Sciatic nerve (tissue), 2 donors: ENCODE measurements at places on chromosomes 6 and 20. TPM values are rescaled to one million over a fixed set of nuclear protein-coding genes. Genes with fewer than 3 reads are reported as not detected.
A peak's percentile ranks its signal among the peaks of the same experiment; 100 is the strongest.

The EMILIN3 gene
- 9.9 TPM for total RNA-seq

GRCh38 chr6:149855040-149855654, 9.0 kb downstream of the LRP11 start:
- DNase-seq = no peak

GRCh38 chr6:134177753-134178160, 125.3 kb upstream of the SLC2A12 start:
- DNase-seq = no peak

- no peak for DNase-seq
Observed at GRCh38 chr6:38032797-38033196, 213.3 kb downstream of the ZFAND3 start.

DNA sequence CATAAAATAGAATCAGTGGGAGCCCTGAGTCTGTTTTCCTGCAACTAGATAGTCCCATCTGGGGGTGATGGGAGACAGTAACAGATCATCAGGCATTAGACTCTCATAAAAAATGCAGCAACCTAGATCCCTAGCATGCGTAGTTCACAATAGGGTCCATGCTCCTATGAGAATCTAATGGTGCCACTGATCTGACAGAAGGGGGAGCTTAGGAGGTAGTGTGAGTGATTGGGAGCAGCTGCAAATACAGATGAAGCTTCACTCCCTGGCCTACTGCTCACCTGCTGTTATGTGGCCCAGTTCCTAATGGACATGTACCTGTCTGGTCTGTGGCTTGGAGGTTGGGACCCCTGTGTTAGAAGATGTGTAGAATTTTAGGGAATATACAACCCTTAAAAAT, 904.5 kb upstream of the EPHA7 start:
- no peak for DNase-seq

DNA sequence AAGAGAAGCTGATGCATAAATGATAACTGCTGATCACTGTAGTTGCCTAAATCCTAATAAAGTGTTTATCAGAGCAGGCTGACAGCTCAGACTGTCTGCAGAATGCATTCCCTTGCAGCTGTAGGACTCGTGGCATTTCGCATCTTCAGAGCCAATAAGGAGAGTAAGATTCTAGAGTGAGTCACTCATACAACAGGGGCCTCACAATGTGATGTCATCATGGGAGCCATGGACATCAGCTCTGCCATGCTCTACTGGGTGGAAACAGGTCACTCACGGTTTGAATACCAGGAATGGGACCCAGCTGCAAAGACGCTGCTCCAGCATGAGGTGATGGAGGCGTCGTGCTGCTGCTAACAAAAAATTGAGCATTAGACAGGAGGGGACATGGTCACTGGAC, 7.4 kb downstream of the FAM209B start:
- no peak for DNase-seq

The GCNT2 gene
- 2.6 TPM for total RNA-seq

GRCh38 chr6:85945459-85946185, 302.9 kb upstream of the SYNCRIP start:
- no peak for DNase-seq

- DNase-seq = no peak
Observed at GRCh38 chr6:21996425-21997118, 300.3 kb downstream of the PRL start.

DNA sequence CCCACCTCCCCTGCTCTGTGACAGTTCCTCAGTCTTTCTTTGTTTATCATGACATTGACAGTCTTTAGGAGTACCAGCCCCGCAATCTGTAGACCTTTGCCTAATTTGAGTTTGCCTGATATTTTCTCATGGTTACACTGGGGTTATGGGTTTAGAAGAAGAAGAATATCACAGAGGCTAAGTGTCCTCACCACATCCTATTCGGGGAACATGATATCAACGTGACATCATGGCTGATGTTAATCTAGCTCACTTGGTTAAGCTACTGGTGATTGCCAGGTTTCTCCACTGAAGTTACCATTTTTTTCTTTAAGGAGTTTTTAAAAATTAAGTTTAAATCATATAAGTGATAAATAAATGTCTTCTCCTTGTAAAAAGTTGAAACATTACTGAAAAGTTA, 127.5 kb downstream of the CEP57L1 start:
- DNase-seq = no peak

DNA sequence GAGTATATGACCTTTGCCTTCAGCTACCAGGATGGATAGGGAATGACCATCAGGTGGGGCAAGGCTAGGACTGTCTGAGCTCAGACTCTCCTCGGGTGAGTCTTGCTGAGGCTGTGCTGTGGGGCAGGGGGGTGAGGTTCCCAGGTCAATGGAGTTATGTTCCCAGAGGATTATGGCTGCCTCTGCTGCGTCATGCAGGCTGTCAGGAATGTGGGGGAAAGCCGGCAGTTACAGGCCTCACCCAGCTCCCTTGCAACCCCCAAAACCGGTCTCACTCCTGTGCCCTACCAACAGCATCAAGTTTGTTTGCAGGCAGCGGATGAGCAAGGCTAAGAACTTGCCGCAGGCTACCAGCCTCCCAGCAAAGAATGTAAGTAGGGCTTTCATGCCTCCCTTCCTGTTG, 93.5 kb downstream of the ESR1 start:
- DNase-seq = no peak

- no peak for DNase-seq
Observed at GRCh38 chr6:119090256-119090655, 11.8 kb upstream of the FAM184A start.

DNA sequence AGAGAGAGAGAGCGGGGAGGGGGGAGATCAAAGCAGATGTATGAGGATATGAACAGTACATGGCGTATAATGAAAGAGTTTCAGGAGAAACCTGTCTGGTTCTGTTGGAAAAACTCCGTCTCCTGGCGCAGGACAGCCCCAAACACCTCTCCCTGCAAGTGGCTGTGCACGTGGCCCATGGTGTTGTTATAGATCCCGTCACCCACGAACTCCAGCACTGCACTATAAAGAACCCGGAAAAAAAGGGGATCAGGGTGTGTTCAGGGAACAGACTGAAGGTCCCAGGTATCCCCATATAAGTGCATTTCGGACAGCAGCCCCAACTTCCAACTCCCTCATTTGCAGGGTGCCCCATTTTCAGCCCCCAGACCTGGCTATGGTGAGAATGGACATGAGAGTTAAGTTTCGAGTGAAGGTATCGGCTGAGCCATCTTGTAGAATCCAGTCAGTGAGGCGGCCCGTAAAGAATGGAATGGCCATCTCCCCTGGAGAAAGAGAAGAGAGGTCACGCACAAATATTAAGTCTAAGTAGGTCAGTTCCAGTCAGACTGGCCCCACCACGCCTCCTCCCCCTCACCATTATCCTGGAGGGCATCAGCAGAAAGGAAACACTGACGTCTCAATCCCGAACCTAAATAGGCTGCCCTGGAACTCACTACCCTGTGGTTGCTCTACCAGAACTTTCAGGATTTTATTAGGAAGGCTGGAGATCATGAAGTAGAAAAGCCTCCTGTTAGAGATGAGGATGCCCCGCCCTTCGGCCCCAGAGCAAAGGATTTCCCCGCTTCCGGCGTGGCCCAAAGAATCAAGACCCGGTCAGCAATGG, 1.3 kb downstream of the TAP1 start:
- DNase-seq = peak; percentile 71

The GSTA1 gene
- 0.49 TPM for total RNA-seq

The NRSN2 gene
- total RNA-seq = 39.6 TPM

DNA sequence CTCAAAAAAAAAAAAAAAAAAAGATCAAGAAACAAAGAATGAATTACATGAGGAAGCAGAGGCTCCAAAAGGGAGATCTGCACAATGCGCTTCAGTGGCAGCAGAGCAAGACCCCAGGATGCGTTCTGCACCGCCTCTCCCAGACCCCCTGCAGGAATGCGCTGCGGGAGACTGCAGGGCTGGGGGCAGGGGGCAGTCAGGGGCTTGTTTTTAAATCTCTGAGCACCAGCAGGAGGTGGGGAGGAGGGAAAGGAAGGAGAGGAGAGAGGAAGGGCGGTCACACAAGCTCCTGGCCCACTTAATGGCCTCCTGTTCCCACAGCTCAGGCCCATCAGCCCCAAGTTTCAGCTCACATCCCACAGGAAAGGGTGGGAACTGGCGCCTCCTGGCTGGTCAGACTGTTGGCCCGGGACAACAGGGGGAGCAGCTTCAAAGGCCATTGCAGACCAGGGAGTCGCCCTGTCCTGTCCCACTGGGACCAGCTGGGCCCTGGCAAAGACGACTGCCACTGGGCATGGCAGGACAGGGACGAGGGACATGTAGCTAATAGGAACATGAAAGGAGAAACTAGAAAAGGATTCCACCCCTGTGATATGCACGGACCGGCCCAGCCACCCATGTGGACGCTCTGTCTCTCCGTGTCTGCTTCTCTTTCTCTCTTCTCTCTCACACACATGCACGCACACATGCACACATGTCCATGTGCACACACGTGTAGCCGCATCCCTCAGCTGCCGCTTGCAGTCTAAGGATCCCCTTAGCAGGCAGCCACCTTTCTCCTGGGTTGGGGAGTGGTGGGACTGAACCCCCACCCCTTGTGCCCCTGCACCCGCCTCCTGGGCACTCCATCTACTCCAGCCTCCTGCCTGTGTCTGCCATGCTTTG, 34.7 kb downstream of the TFEB start:
- no peak for DNase-seq

The ARFGAP1 gene
- total RNA-seq = 81.6 TPM

The PM20D2 gene
- 16.9 TPM for total RNA-seq

The ZNF165 gene
- 1.2 TPM for total RNA-seq

DNA sequence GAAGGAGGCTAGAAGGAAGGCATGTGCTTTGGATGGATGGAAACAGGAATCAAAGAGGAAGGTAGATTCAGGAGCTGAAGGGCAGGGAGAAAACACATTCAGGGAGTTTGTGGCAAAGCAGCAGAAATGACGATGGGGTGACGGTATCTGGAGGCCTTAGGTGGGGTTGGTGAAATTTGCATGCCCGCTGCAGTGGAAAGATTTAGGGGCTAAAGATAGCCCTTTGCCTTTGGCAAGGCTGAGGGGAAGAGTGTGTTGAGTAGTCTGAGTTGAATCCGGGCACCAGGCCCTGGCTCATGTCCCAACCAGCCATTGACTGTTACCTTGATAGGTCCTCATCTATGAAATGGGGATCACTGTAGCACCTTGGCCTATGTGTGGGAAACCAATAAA, 1.3 kb downstream of the GZF1 start:
- no peak for DNase-seq

The FHL5 gene
- total RNA-seq = 13.2 TPM

The TMEM244 gene
- total RNA-seq = not detected

The FGD2 gene
- 19.7 TPM for total RNA-seq

GRCh38 chr6:29999416-29999815, 57.1 kb downstream of the HLA-A start:
- no peak for DNase-seq

- no peak for DNase-seq
Observed at GRCh38 chr20:51013577-51014330, 9.2 kb downstream of the KCNG1 start.

DNA sequence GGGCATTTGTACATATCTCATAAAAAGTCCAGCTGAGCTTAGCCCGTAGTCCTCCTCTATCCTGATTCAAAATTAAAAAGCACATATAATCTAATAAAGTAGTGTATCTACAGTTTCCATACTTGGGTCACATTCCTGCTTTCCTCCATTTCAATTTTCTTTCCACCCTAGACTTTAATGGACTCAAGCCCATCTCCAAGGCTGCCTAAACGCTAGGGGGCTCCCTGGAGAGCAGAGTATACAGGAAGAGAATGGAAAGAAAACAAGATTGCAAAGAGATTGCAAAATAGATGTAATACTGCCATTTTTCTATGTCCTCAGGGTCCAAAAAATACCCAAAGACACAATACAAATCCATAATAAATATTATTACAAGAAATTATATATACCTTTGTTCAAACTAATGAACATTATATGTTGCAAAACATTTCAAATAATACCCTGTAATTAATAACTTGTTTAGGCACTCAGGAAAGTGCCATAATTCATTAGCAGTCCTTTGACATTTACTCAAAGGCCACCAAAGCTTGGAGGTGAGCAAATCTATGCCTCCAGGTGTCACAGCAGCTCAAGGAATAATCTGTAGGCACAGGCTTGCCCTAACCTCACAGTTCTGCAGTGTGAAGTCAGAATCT, 2.4 kb upstream of the MCM3 start:
- peak; percentile 85 for DNase-seq

- peak; percentile 73 for DNase-seq
Observed at GRCh38 chr6:52503851-52504781, 72.7 kb downstream of the TRAM2 start.

- DNase-seq = no peak
Observed at GRCh38 chr6:109816452-109817374, 125.6 kb downstream of the FIG4 start.

- no peak for DNase-seq
Observed at GRCh38 chr20:24828992-24829648, 119.9 kb upstream of the CST7 start.

GRCh38 chr6:111941686-111942330, 68.6 kb upstream of the FYN start:
- DNase-seq = no peak

The DACT2 gene
- 1.9 TPM for total RNA-seq

GRCh38 chr6:116106146-116106545, 5.5 kb downstream of the NT5DC1 start:
- no peak for DNase-seq

GRCh38 chr6:52190409-52190808, 4.2 kb downstream of the IL17A start:
- DNase-seq = no peak

GRCh38 chr6:31576897-31577578, 1.7 kb downstream of the TNF start:
- no peak for DNase-seq

DNA sequence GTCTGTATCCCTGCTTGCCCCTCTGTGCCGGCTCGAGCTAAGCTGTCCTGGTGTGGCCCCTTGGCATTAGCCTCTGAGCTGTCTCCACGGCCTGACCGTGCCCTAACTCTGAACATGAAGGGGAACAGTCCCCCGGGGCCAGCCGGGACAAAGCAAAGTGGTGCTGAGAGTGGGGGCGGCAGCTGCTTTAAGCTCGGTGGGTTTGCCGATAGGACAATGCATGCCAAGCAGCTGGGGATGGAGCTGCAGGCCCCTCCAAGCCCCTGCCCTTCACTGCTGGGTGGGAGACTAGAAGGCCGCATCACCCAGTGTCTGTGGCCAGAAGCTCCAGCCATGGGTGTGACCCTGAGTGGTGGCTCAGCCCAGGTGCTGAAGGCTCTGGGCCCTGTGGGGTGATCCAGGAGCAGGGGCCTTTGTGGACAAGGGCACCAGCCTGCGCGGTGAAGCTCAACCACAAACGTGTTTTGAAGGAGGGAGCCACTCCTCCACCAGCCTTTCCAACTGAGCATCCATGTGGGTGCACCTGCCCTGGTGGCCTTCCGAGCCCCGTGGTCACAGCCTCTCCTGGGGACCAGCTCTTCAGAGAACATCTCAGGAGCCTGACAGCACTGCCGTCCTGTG, 242.5 kb downstream of the ERMARD start:
- no peak for DNase-seq

DNA sequence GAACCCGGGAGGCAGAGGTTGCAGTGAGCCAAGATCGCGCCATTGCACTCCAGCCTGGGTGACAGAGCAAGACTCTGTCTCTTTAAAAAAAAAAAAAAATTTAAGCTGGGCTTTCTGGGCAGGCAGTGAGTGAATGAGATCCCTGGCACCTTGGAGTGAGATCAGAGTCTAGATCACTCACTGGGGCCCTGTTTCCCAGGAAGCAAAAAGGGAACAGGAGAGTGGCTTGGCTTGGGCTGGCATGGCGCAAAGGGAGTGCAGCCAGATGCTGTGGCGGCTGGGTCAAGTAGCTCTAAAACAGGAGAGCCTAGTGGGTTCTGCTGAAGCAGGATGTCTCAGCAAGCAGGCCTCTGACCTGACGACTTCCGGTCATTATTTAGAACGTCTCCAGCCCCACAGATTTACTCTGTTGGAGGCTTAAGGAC, 10.4 kb downstream of the PLCG1 start:
- no peak for DNase-seq

- no peak for DNase-seq
Observed at GRCh38 chr6:4299476-4299875, 164.1 kb upstream of the ECI2 start.

The SGK2 gene
- 7.7 TPM for total RNA-seq

The C6orf141 gene
- total RNA-seq = 7.6 TPM
